ENCODE measurements at places on chromosomes 16 and 17.

- no peak for DNase-seq
Measured at GRCh38 chr17:41567317-41567716, 4.5 kb downstream of the KRT9 start.

DNA sequence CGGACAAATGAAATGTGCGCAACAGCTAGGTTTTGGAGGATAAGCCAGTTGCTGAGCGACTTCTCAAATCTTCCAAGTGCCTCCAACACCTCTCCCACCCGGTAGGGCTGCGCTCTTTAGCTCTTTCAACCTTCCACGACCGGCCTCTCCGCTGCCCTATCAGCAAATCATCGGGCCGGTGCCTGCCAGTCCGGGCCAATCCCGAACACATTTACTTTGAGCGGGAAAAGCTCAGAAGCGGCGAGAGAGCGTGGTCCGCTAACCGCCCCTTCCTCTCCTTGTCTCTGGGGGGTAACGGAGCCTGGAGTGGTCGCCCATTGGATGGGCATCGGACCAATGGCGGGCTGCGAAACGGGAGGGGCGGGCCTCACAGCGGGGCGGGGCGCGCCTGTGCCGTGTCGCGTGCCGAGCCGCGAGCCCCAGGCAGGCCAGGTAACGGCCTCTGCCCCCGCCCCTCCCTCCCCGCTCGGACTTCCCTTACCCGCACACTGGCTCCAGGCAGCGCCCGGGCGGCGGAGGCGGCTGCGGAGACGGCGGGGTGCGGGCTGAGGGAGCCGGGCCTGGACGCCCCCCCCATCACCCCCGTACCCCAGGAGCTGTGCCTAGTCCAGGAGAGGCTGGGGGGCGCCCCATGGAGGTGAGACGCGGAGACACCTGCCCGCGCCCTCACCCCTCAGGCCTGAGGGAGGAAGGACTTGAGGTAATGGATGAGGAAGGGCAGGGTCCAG lies at the start of gene MEIOC:
Gene MEIOC, plus strand, starts transcription at position 486 of the 728 bp plus-strand sequence. Its CDS starts 146 bp downstream, at position 632.
- no peak for DNase-seq

GRCh38 chr17:76659928-76660655 lies 16.5 kb upstream of the ST6GALNAC1 start:
- no peak for DNase-seq

DNA sequence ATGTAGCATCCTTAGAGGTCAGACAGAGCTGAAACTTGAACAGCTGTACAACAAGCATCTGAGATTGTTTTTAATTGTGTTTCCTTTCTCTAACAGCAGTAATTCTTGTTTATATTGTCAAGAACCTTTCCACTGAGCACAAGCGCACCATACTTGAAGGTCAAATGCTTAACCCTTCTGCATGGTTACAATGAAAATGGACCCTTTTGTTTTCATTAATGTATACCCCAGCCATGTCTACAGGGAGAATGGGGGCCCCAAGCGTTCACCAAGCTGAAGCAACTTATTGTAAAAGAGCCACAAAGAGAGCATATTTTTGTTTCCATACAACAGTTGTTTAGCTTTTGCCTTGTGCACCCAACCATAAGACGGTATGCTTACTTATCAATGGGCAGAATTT lies 210.8 kb downstream of the FTO start:
- DNase-seq, result no peak

DNA sequence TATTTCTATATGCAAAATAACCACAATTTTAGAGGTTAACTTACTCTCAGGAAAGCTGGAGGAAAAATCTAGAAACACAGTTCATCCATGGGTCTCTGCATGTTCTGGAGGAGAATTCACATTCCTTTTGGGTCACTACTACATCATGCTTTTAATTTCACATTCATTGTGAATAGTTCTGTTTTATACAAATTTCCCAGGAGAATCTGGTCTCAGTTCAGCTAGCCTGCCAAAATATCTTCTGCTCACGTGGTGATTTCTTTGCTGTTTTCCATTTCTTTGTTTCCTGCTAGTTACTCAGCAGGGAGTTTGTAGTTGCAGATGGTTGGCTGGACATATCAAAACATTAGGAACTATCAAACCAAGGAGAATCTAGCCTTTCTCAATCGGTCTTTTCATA lies at the start of gene ABCA9:
Gene ABCA9, minus strand, starts transcription at position 106 of the 400 bp plus-strand sequence. CDS start 9,801 bp downstream, outside the sequence.
- DNase-seq, result peak; percentile 73

DNA sequence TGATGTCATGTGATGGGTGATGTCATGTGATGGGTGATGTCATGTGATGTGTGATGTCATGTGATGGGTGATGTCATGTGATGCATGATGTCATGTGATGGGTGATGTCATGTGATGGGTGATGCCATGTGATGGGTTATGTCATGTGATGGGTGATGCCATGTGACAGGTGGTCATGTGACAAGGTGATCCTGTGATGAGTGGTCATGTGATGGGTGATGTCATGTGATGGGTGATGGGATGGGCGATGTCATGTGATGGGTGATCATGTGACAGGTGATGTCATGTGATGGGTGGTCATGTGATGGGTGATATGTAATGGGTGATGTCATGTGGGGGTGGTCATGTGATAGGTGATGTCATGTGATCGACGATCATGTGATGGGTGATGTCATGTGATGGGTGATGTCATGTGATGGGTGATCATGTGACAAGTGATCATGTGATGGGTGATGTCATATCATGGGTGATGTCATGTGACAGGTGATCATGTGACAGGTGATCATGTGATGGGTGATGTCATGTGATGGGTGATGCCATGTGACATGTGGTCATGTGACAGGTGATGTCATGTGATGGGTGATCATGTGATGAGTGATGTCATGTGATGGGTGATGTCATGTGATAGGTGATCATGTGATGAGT lies 17.2 kb downstream of the CD300LB start:
- no peak for DNase-seq

DNA sequence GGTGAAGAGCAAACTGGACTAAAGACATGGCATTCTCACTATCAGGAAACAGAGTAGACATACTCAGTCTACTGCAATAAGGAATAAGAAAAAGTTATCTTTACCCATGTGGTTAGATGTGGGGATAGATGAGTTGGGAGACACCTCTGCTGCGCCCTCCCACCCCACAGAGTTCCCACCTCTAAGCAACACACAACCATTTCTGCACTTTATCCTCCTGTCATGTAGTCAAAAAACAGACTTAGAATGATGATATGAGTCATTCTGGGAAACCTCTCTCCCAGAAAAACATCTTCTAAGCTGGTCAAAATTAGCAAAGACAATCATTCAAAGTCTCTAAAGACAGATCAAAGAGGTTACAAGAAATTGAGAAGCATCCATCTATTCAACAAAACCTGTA lies 94.9 kb downstream of the CACNG1 start:
- DNase-seq, result no peak

DNA sequence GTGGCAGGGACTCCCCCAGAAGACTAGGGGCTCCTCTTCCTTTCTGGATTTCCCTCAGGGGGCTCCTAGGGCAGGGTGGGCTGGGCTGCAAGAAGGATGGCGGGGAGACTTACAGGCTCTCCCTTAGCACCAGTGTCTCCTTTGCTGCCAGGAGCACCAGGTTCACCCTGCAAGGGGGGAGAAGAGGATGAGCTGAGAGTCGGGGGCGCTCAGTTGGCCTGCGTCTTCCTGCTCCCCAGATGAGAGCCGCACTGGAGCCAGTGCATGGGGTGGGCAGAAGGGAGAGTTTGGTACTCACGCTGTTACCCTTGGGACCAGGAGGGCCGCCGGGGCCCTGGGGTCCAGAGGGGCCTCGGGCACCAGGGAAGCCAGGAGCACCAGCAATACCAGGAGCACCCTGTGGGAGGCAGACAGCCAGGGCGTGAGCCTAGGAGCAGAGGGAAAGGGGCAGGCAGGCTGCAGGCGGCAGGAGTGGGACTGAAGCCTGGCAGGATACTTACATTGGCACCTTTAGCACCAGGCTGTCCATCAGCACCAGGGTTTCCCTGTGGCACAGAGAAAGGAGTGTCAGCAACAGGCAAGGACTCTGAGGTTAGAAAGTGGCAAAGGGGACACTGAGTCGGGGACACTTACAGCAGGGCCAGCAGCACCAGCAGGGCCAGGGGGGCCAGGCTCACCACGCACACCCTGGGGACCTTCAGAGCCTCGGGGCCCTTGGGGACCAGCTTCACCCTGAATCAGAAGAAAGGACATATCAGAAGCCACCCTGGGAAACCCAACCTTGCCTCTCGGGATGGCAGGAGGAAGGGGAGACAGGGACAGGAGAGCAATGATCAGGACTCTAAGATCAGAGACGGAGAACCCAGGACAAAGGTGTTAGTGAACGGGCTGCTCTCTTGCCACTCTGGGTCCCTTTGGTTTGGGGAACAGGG lies 6.2 kb downstream of the COL1A1 start:
- DNase-seq, result no peak

- DNase-seq, result no peak
Measured at GRCh38 chr16:87924811-87925670, 11.3 kb downstream of the CA5A start.
